ENCODE measurements at places on chromosomes 4 and X.

DNA sequence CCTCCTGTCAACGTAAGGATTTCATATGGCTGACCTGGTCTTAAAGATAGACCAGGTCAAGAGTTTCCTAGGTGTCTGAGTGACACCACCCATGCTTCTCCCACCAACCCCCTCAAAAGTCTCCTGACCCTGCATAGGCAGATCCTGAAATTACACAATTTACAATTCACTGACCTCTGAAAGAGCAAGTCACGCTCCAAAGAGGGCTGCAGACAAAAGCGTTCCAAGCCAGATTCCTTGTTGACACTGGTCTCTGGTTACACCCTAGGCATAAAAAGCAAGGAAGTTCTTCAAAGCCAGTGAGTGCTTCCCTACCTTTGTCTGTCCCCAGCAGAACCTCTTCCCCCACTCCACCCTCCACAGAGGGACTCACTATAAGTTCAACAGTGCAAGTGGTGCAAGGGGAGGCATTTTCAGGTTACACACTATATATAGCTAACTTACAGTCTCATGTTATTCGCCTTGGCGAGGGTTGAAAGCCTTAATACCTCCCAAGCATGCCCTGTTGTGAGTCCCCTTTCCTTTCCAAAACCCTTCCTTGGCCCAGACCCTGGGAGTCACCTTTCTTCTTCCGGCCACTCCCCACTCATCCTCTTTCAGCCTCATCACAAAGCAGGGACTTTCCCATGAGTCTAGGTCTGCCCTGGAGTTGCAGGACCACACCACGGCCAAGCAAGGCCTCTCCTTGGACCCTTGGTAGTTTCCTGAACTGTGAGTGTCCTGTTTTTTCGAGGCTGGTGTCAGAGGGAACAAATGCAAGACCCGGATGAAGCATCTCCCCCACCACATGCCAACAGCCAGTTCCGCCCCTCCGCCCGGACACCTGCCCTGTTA lies 58.0 kb upstream of the KLF3 start:
- DNase-seq, result no peak

DNA sequence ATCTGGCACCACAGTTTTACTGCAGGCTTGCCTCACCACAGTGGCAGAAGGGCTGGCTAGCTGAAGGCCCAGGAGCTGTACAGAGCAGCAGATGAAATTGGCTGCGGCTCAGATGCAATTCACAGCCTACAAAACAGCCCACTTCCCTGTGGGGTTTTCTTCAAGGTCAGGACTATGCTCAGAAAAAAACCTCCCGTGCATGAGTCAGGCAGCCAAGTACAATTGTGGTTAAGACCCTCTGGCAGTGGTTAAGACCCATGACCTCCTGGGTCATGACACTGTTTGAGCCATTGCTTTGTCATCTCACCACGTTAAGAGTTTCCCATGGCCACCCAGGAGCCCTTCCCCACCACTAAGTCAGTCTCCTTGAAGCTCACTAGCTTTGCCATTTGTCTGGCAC lies 276.3 kb downstream of the HNRNPD start:
- DNase-seq, result no peak

GRCh38 chr4:61882381-61882780 lies 682.3 kb downstream of the ADGRL3 start:
- DNase-seq, result no peak

GRCh38 chrX:153885208-153885787 lies 675 bp downstream of the L1CAM start:
- DNase-seq, result no peak

DNA sequence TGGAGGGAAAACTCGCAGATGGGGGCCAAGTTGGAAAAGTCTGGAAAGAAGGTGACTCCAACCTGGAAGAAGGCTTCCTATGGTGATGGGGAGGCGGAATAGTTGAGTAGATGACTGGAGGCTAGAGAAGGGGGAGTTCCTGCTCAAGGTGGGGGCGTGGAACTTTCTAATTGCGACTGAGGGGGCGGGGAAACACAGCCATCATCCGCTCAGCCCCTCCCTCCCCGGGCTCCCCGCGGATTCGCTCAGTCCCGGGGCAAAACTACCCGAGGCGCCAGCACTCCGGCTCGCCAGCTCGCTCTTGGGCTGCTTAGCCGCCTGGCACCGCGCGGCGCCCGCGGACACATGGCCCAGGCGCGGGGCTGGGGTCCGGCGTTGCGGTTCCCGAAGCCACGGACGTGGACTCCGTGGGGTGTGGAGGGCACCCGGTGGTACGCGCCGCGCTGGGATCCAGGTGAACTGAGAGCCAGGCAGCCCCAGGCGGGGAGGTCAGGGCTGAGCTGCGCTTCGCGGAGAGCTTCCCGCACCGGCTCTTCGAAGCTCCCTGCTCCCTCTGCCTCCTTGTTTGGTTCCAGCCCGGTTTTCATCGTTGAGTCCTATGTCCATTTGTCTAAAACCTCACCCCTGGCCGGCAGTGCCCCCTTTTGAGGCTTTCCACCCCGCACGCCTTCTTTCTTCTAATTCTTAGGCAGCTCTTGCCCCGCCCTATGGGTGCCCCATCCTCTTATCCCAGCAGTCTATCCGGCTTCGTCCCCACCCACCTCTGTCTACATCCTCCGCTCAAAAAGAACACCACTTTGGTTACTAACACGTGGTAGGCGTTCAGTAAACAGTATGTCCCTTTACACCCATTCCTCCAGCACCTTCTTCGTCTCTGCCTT lies 38.9 kb downstream of the STARD8 start:
- DNase-seq, result no peak

All from stimulated activated CD4-positive, alpha-beta T cell treated with anti-CD3 and anti-CD28 coated beads, Interleukin-1b, Interleukin-23, amount 100 ng/mL, for 1 hour (primary cell).